Stimulated activated CD8-positive, alpha-beta memory T cell treated with anti-CD3 and anti-CD28 coated beads, Interleukin-7, amount 100 ng/mL, for 1 hour (primary cell): ENCODE measurements at places on chromosomes 6 and 20.

- DNase-seq: no peak
Measured at GRCh38 chr20:31695849-31696804, 26.5 kb downstream of the BCL2L1 start.

DNA sequence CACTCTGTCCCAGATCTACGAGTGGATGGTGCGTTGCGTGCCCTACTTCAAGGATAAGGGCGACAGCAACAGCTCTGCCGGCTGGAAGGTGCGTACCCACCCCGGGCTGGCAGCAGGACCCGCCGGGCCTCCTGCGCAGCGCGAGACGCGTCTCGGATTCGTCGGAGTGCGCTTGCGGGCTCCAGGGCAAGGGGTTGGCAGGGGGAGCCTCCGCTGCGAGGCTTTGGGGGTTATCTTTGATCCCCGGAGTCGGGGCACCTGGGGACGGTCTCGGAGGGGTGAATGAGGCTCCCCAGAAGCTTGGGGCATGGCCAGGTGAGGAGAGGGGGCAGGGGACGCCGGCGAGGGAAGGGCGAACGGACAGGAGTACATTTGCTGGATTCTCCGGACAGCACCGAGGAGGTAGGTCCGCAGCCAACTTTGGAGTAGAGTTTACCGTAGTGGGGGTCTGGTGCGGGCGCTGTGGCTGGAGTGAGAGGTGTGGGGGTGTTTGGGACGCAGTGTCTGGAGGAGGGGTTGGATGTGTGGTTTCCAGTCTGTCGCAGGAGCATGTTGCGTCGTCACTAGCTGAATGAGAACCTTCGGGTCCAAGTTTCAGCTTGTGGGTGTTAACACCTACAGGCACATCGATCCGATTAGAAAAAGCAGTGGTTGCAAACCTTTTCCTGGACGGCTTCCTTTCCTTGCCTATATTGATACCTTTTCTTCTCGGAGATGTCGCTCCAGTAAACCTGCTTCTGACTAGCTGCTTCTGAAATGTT is 1.2 kb downstream of the FOXO3 start:
- no peak for DNase-seq

DNA sequence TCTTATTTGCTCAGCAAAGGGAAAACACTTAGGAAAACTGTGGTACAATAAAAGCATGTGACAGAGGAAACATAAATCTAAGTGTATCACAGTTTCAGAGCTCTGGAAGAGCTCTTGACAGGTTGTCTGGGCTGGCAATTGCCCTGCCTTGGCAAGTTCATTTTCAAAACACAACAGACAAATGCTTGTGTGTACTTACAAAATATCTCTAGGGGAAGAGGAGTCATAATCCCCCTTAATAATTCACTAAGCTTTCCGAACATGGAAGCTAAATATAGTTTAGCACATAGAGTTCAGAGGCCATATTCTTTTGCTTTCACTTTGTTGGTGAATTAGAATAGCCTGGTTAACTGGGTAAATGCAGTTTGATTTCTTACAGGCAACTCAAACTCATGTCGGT is 211.6 kb upstream of the THEMIS start:
- DNase-seq: no peak

DNA sequence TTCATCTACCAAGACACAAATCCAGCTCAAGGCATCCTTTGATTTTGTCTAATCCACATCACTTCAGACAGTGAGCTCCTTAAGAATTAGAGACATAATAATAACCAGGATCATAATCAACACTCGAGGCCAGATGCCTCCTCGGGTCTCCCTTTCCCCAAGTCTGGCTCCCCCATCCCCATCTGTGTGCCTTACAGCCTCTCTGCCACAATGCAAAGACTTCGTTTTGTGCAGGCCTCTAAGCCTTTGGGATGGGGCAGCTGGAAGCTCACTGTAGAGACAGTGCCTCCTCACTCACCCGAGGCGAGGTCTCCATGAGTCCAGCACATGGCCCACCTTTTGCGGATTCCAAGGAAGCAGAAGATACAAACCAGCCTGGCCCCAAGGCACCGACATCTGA is 30.3 kb downstream of the LRFN2 start:
- DNase-seq: no peak

DNA sequence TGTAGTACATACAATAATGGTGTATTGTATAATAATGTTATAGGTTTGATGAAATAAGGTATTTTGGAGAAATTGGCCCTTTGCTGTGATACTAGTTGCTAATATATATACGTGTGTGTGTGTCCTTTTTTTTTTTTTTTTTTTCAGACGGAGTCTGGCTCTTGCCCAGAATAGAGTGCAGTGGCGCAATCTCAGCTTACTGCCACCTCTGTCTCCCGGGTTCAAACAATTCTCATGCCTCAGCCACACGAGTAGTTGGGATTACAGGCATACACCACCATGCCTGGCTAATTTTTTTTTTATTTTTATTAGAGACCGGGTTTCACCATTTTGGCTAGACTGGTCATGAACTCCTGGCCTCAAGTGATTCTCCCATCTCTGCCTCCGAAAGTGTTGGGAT is 23.3 kb downstream of the SENP6 start:
- DNase-seq: no peak

- no peak for DNase-seq
Measured at GRCh38 chr6:6105472-6106036, 98.8 kb upstream of the NRN1 start.

GRCh38 chr6:4809999-4810918 is 34.1 kb downstream of the CDYL start:
- no peak for DNase-seq

DNA sequence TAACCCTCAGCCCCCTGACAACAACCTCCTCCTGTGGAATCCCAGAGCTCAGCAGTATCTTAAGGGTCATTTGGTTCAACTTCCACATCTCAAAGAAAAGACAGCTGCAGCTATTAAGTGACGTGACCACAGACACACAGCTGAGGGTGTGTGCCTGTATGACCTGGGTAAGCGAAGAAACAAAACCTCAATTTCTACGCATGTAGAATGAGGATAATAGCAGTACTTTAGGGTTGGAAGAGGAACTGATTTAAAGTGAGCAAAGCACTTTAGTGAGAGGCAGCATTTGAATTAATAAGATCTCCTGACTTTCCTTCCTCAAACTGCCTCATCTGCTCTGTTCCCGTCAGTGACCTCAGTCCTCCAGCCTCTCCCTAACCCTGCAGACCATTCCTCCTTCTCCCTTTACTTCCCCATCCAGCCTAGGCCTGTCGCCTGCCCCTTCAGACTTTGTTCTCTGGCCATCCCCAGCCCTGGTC is 6.8 kb upstream of the ARMC2 start:
- no peak for DNase-seq

GRCh38 chr6:50905297-50905696 is 86.6 kb downstream of the TFAP2B start:
- no peak for DNase-seq

DNA sequence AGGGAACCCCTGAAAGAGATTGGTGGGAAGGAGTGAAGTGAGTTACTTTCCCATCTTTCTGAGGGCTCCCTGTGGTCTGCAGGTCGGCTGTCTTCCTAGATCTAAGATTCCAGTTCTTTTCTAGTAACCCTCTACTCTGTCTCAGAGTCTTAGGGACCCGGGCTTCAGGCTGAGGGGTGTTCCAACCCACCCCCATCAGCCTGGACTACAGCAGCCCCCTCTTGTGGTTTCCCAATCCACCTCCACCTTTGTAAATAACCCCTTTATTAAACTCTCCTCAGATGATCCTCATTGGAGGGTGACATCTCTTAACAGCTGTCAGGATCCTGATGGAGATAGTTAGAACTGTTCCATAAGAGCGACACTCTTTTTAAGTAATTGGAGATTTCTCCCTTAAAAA is 300.4 kb downstream of the LRFN2 start:
- DNase-seq: no peak

DNA sequence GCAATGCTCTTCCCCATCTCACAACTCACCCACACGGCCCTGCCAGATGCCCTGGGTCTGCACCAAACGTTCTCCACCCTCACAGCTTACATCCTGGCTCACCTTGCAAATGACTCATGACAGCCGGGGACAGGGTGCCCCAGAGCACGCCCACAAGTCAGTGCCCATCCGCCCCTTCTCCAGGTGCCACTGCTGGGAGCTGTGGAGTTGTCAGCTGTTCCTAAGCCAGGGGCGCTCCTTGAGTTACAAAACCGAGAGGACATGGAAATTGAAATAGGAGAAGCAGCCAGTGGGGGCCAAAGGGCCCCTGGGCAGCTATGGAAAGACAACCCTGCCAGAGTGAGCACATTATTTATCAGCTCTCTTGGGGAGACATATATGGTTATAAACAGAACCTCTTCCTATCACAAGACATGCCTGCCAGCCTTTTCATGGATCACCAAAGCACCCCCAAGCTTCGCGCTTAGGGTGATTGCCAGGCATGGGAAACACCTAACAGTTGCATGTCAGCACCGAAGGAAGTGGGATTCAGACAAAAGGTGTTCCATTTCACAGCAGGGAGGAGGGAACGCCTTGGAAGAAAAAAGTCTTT is 236.8 kb downstream of the LY86 start:
- no peak for DNase-seq

GRCh38 chr6:88145298-88145963 is 20.7 kb downstream of the CNR1 start:
- DNase-seq: no peak

DNA sequence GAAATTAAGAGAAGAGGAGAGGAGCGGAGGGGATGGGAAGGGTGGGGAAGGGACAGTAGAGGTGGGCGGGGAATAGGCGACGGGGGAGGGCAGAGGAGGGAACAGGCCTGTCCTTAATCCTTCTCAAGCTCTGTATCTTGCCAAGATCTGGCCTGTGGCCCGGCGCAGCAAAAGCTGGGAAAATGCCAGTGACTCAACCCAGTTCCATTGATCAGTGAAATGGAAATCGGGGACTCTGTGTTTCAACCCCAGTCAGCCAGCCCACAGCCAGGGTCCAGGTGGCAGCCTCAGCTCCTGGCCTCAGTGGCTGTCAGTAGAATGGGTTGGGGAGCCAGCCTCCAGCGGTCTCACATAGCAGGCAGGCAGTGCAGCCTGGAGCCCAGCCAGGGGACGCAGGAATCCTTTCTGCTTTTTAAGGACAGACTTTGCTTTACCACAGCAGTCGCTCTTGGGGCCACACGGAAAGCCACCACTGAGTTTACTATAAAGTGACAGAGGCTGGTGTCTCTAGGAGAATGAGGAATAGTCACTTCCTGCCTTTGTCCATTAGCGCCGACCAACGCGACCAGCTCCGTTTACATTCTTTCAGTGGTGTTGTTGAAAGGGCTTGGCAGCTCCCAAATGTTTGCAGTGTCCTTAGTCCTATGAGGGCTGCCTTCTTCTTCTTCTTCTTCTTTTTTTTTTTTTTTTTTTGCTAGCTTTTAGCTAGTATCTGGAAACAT is 128.0 kb downstream of the RIN2 start:
- no peak for DNase-seq

- DNase-seq: no peak
Measured at GRCh38 chr6:144534180-144534579, 249.0 kb downstream of the UTRN start.

- no peak for DNase-seq
Measured at GRCh38 chr6:35216851-35217811, 3.4 kb downstream of the SCUBE3 start.

DNA sequence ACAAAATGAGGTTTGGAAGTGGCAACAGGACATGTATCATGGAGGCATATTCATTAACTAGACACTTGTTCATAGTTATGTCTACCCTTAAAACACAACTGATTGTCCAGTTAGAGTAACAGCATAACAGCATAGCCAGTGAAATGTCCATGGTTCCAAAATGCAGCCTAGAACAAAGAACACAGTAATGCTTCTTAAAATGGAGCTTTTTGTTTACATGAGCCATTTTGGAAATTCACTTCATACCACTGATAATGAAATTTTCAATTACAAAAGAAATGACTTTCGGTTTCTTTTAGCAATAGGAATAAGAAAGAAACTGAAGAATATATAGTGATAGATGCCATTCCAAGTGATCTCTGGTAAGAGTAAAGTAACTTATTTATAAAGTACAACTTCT is 111.1 kb upstream of the DST start:
- DNase-seq: no peak

- no peak for DNase-seq
Measured at GRCh38 chr6:119043783-119044182, 34.7 kb downstream of the FAM184A start.

DNA sequence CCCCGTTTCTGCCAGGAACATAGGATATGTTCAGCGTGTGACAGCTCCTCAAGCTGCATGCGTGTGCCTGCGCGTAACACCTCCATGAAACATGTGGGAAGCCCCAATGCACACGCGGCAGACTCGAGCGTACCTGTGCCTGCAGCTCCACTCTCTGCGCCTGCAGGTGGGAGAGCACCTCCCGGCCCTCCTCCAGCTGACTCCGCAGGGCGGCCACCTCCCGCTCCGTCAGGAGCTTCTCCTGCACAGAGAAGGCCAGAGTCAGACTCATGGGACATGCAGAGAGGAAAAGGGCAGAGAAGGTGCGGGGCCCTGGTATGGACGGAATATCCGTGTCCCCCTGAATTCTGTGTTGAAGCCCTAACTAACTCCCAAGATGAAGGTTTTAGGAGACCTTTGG is 22.4 kb downstream of the BFSP1 start:
- no peak for DNase-seq

DNA sequence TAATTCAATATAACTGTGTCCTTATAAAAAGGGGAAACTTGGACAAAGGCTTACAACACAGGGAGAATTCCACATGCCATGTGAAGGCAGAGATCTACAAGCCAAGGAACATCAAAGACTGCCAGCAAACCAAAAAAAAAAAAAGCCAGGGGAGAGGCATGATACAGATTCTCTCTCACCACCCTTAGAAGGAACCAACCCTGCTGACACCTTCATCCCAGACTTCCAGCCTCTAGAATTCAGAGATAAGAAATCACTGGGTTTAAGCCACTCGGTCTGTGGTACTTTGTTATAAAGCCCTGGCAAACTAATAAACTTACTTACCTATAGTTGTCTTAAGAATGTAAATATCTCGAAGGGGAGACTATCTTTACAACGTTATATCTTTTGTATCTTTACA is 4.4 kb downstream of the SERINC3 start:
- no peak for DNase-seq

DNA sequence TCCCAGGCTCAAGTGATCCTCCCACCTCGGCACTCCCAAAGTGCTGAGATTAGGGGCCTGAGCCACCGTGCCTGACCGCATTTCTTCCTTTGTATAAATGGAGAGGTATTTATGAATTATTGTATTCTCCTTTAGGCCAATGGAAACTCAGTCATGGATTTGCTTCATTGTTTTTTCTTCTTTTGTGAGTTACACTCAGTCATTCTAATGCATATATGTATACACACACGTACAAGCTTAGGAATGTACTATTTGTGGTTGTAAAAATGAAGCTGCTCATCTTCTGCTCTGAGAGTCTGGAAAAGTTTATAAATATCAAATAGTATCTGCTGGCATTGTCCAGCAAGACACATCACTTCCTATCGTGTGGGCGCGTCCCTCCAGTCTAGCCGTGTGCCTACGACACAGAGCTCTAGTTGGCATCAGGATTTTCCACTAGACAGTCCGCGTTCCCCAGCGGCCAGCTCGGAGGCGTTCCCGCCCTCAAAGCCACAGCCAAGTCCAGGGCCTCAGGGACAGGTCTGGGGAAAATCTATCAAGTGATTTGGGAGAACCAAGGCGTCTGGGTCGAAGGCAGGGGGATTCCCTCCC is 215.2 kb downstream of the NFATC2 start:
- DNase-seq: no peak

GRCh38 chr20:17431621-17432364 is 99.4 kb downstream of the BFSP1 start:
- peak; percentile 16 for DNase-seq

GRCh38 chr6:98847779-98848538 is 13.6 kb downstream of the POU3F2 start:
- DNase-seq: no peak

GRCh38 chr6:77105091-77105490 is 358.2 kb downstream of the HTR1B start:
- no peak for DNase-seq
